ENCODE measurements at places on chromosomes 12 and 14. TPM values are rescaled to one million over a fixed set of nuclear protein-coding genes. Genes with fewer than 3 reads are reported as not detected.

- DNase-seq, result no peak
Observed at GRCh38 chr14:52733824-52734223, 3.9 kb downstream of the STYX start.

- DNase-seq, result no peak
Observed at GRCh38 chr14:75518625-75519024, 3.6 kb upstream of the BATF start.

DNA sequence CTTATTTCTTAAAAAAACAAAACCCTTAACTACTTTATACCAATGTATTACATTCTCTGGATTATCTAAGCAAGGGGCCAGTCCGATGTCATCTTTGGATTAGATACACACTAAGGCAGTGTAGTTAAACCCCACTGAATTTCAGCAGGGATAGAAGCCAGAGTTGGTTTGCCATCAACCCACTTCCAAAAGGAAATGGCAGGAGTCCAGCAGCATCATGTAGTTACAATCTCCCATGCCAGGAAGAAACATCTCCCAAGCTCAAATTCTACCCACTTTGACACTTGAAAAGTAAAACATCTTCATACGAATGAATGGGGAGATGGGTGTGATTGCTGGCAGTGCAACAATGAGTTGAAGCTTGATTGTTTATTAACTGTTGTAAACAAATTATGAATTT lies 203.5 kb upstream of the PLXNC1 start:
- no peak for DNase-seq

DNA sequence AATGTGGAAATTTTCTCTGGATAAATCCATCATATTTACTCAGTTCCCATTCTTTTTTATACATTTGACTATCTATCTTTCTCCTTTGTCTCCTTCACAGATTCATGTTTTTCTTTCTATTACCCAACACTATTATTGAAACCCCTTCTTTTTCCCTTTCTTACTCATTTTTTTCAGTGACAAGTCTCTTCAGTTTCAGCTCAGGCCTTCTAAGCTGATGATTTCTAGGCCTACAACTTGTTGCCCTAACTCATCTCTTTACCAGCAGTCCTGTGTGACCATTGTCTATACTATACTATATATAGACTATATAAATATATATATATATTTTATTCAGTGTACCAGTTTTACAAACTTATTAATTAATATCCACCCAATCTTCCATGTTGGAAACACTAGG lies 31.8 kb downstream of the SLC16A7 start:
- DNase-seq, result no peak

Gene GALC
- 21.8 TPM for total RNA-seq

- DNase-seq, result no peak
Observed at GRCh38 chr14:53355581-53356112, 202.5 kb upstream of the DDHD1 start.

GRCh38 chr14:68487805-68488590 lies 304.9 kb downstream of the ZFP36L1 start:
- DNase-seq, result no peak

Measured in right atrium auricular region (tissue), 2 donors.